Renal cortex interstitium (tissue), 15 donors: ENCODE measurements at places on chromosomes 7 and 10. TPM values are rescaled to one million over a fixed set of nuclear protein-coding genes. Genes with fewer than 3 reads are reported as not detected.

Gene EPHB6
- 23.5 TPM for polyA plus RNA-seq

Gene MSS51
- 2.5 TPM for polyA plus RNA-seq

Gene SLC16A9
- polyA plus RNA-seq: 50.2 TPM

Gene PRR15
- polyA plus RNA-seq: 14.6 TPM

Gene CDC14C
- polyA plus RNA-seq: 0.04 TPM

Gene C10orf67
- 2.0 TPM for polyA plus RNA-seq

Gene HMX3
- polyA plus RNA-seq: not detected

Gene TLL2
- polyA plus RNA-seq: 0.69 TPM

Gene NPY4R2
- not detected for polyA plus RNA-seq

Gene GTF2IRD1
- 53.6 TPM for polyA plus RNA-seq

Gene GPR146
- 5.9 TPM for polyA plus RNA-seq

Gene SEC23IP
- 70.8 TPM for polyA plus RNA-seq

Gene PPIF
- polyA plus RNA-seq: 66.1 TPM

Gene SP4
- 14.0 TPM for polyA plus RNA-seq

Gene ASB10
- not detected for polyA plus RNA-seq

Gene EPO
- 0.38 TPM for polyA plus RNA-seq

Gene GNAT3
- not detected for polyA plus RNA-seq

Gene PDE1C
- 6.1 TPM for polyA plus RNA-seq
